ENCODE measurements at places on chromosomes 2 and 18.

GRCh38 chr18:11163665-11164064 lies 14.3 kb upstream of the PIEZO2 start:
- DNase-seq, result no peak

GRCh38 chr2:236712304-236712703 lies 142.7 kb downstream of the ACKR3 start:
- DNase-seq, result no peak

DNA sequence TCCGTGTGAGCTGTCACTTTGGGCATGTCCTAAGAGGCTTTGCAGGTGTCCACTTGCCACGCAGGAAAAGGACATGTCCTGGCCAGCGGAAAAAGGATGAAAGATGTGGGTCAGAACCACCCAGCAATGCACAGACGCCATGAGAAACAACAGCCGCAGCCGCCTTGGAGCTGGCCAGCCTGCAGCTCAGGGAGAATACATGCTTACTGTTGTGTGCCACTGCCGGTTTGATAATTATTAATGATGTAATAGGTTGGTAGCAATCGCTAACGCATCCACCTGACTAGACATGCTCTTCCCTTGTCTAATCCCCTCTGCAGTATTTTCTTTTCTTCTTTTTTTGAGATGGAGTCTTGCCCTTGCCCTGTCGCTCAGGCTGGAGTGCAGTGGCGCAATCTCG lies 221.7 kb downstream of the HAUS1 start:
- no peak for DNase-seq

- no peak for DNase-seq
Measured at GRCh38 chr2:140998017-140998416, 1132.8 kb downstream of the LRP1B start.

GRCh38 chr2:70035344-70035844 lies 51.9 kb upstream of the PCBP1 start:
- DNase-seq, result no peak

DNA sequence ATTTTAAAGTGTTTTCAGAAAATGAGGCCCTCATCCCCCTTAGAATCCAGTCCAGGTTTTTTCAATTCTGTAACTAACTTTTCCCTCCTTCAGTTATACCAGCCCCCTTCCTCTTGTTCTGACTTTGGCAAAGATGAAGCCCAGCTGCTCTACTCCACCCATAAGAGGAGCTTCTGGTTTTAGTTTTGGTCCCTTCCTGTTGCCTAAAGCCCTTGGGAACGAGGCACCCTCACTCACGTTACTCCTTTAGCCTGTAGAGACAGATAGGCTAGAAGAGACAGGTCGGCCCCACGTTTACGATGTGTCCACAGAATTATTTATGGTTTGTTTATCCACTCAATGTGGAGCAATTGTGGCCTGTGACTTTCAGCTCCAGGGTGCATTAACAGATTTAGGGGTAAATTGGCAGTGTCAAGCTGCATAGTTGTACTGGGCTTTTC lies 454.2 kb upstream of the TNP1 start:
- DNase-seq, result no peak

GRCh38 chr18:12239431-12239830 lies 14.7 kb upstream of the CIDEA start:
- no peak for DNase-seq

DNA sequence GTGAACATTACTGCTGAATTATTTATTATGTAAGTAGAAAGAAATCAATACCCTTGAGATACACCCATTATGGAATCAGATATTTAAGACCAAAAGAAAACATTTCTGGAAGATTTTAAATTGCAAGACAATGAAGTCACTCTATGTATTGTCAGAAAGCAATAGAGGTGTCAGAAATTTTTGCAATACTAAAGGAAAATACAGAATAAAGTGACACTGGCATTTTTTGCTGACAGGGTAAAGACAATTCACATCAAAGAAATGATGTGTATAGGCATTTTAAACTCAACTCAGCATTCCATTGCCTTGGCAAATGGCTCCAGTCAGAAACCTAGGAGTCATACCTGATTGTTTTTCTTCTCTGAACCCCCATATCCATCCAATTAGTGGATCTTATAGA lies 191.0 kb upstream of the PID1 start:
- no peak for DNase-seq

DNA sequence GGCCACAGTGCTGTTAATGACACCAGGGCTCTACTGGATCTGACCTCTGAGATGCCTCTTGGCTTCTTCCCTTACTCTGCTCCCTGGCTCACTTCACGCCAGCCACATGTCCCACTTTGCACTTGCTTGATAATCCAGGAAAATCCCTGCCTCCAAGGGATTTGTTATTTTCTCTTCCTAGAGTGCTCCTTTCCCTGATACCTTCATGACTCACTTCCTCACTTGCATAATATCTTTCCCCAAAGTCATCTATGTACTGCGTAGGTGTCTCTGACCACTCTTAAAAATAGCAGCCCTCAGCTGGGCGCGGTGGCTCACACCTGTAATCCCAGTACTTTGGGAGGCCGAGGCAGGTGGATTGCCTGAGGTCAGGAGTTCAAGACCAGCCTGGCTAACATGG lies 572.3 kb downstream of the PLCL1 start:
- DNase-seq, result no peak

DNA sequence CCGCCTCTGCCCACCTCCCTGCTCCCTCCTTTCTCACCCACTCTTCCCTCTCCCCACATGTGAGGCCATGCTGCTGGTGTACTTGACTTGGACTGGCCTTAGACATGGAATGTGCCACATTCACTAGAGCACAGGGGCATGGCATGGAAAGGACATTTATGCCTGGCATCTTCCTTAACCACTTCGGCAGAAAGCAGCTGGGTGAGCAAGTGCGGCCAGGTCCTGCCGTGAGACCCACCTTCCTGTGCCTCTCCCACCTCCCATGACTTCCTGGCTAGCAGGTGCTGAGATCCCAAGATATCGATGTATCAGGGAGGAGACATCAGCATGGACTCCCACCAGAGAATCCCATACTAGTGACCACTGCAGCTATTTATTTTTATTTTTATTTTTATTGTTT lies 13.0 kb downstream of the GPR55 start:
- no peak for DNase-seq

- no peak for DNase-seq
Measured at GRCh38 chr2:231640641-231641111, 48.0 kb downstream of the TEX44 start.
